ENCODE measurements at places on chromosomes 2 and 18. TPM values are rescaled to one million over a fixed set of nuclear protein-coding genes. Genes with fewer than 3 reads are reported as not detected.

Gene PKDCC
- 75.8 TPM for total RNA-seq

Gene MERTK
- 69.9 TPM for total RNA-seq

Gene OLA1
- 48.0 TPM for total RNA-seq

Gene NEU2
- not detected for total RNA-seq

GRCh38 chr2:62227386-62228075 lies 31.6 kb downstream of the B3GNT2 start:
- H3K36me3 ChIP-seq = peaks cover 19% of the 10 kb centered on the region
- H3K4me1 ChIP-seq = peaks cover 13% of the 10 kb centered on the region
- no peak overlapping the region for H3K27ac ChIP-seq

- no peak overlapping the region for H3K4me3 ChIP-seq
- H3K4me1 ChIP-seq = no peaks in the 10 kb centered on the region
- H3K27ac ChIP-seq = no peak overlapping the region
These were observed 31.6 kb downstream of the THNSL2 start for GRCh38 chr2:88201811-88202169.

DNA sequence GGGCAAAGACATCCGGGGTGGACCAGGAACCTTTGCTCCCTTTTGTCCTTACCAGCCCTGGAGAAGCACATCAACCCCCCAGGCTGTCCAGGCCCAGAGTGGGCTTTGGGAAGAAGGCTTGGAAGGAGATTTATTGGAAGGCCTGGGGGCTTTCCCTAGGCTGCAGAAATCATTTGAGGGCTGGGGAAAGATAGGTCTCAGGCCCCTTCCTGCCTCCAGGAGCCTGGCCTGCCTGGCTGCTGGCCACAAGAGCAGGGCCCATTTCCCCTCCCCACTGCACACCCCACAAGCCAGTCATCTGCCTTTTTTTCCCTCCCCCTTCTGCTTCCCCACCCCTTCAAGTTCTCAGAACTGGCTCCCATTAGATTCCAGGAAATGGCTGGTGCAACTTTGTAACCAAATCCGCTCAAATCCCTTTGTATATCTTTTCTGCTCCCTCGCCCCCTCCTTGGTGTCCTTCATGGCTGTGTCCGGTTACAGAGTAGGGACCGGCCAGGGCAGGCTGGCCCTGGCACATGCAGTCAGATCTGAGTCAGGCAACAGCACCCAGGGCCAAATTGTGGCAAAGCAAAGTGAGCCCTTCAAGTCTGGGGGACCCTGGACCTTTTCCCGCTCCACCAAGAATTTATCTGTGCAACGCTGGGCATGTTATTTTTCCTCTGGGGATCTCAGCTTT lies 20.8 kb upstream of the TNP1 start:
- peak overlapping the region; percentile 16 for H3K27ac ChIP-seq
- H3K36me3 ChIP-seq = no peaks in the 10 kb centered on the region
- peaks cover 44% of the 10 kb centered on the region for H3K4me1 ChIP-seq

- no peak for DNase-seq
- H3K27ac ChIP-seq = peak overlapping the region; percentile 34
- no peaks in the 10 kb centered on the region for H3K36me3 ChIP-seq
These were observed 136.3 kb upstream of the SLC39A10 start for GRCh38 chr2:195520671-195521155.

DNA sequence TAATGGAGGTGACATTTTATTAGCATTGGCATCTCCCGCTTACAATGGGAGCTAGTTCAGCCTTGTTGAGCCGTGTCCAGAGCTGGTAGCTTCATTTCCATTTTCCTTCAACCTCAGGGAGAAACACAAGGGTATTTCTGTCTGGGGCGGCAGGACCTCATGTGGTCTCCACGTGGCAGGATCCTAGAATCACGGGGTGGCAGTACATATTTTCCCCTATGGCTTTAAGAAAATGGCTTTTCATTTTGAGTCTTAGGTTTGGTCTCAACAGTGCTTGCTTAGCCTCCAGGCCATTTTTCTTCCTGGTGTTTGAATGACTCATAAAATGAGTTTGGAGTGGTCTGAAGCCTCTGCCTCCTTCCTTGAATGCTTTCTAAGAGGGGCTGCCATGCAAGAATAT lies 20.3 kb downstream of the CABLES1 start:
- H3K27me3 ChIP-seq = no peaks in the 10 kb centered on the region
- peaks cover 18% of the 10 kb centered on the region for H3K4me1 ChIP-seq
- no peak for DNase-seq
- no peaks in the 10 kb centered on the region for H3K36me3 ChIP-seq
- H3K27ac ChIP-seq = no peak overlapping the region

- H3K4me1 ChIP-seq = no peaks in the 10 kb centered on the region
- H3K36me3 ChIP-seq = no peaks in the 10 kb centered on the region
- H3K27me3 ChIP-seq = no peaks in the 10 kb centered on the region
- DNase-seq = peak; percentile 28
- H3K4me3 ChIP-seq = peak overlapping the region; percentile 62
These were observed 115.7 kb upstream of the SLC1A4 start for GRCh38 chr2:64873472-64873924.

- no peak for DNase-seq
- H3K4me3 ChIP-seq = no peak overlapping the region
- no peaks in the 10 kb centered on the region for H3K27me3 ChIP-seq
- H3K36me3 ChIP-seq = peaks cover 23% of the 10 kb centered on the region
- H3K27ac ChIP-seq = peak overlapping the region; percentile 26
These were observed 14.0 kb downstream of the TNS1 start for GRCh38 chr2:217988840-217989204.

DNA sequence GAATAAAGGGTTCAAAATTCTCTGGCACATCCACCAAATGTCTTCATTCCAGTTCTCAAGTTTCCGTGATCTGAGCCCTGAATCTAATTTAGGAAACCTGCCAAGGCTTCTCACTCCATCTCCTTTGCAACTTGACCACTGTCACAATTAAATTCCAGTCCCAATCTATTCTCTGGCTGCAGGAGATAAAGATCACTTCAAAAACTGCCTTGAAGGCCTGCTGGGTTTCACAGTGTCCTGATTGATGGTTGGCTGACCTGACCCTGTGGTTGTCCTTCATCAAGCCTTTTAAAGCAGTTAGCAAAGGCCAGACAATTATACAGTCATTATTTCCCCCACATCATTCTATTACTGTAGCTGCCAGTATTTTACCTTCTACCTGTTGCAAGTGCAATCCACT lies 60.3 kb upstream of the DNAJC10 start:
- H3K27me3 ChIP-seq = no peaks in the 10 kb centered on the region
- DNase-seq = no peak
- H3K36me3 ChIP-seq = no peaks in the 10 kb centered on the region
- H3K4me1 ChIP-seq = no peaks in the 10 kb centered on the region

- no peak overlapping the region for H3K27ac ChIP-seq
- H3K27me3 ChIP-seq = no peaks in the 10 kb centered on the region
- H3K36me3 ChIP-seq = no peaks in the 10 kb centered on the region
- no peaks in the 10 kb centered on the region for H3K4me1 ChIP-seq
- no peak for DNase-seq
These were observed 231.9 kb downstream of the PTGR3 start for GRCh38 chr18:74977041-74977440.

DNA sequence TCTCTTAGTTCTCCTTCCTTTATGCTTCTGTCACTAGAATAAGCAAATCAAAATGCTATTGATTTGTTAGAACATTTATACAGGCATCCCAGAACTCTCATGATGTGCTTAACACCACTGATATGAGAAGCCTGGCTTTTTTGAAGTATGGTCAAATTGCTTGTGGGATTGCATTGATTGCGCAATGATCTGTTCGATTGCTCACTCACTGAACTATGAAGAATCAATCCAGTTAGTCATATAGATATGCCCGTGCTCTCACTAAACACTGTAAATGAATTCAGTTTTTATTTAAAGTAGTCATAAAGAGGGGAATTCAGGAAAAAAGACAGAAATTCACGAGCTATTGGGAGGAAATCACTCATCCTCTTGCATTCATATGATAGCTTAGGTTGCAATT lies 1237.8 kb downstream of the SUCLG1 start:
- no peak overlapping the region for H3K27ac ChIP-seq
- H3K36me3 ChIP-seq = no peaks in the 10 kb centered on the region
- no peak for DNase-seq

GRCh38 chr2:11154923-11155380 lies 315 bp upstream of the SLC66A3 start:
- peak overlapping the region; percentile 94 for H3K27ac ChIP-seq
- H3K4me1 ChIP-seq = peaks cover 6% of the 10 kb centered on the region
- H3K27me3 ChIP-seq = no peaks in the 10 kb centered on the region
- no peaks in the 10 kb centered on the region for H3K36me3 ChIP-seq
- peak overlapping the region; percentile 84 for H3K4me3 ChIP-seq
